Effector memory CD8-positive, alpha-beta T cell (primary cell): ENCODE measurements at places on chromosomes 5 and 9.

DNA sequence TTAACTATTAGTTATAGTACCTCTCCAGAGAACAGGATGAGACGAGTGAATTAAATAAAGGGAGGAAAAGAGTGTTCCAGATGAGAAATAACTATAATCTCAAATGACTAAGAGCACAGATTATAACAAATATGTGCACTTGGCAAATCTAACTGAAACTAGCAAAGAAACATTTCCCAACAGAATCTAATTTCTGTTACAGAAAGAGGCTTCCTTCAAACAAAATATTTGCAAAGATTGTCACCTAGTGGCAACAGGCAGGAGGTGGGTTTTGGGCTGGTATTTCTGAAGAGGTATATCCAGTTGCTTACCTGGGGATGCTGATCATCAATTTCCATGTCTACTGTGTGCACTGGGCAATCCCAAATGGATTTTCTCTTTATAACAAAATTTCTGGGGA lies 5.6 kb upstream of the SPDL1 start:
- peaks cover 44% of the 10 kb centered on the region for H3K27me3 ChIP-seq
- peaks cover 2% of the 10 kb centered on the region for H3K4me1 ChIP-seq
- H3K4me3 ChIP-seq, result no peak overlapping the region
- no peak for DNase-seq
- no peak overlapping the region for H3K27ac ChIP-seq
- peaks cover 7% of the 10 kb centered on the region for H3K36me3 ChIP-seq

GRCh38 chr9:112084907-112085306 lies 90.2 kb downstream of the SUSD1 start:
- no peak overlapping the region for H3K27ac ChIP-seq
- H3K4me3 ChIP-seq, result no peak overlapping the region
- no peaks in the 10 kb centered on the region for H3K4me1 ChIP-seq
- no peak for DNase-seq
- H3K27me3 ChIP-seq, result no peaks in the 10 kb centered on the region
- H3K36me3 ChIP-seq, result peaks cover 13% of the 10 kb centered on the region

DNA sequence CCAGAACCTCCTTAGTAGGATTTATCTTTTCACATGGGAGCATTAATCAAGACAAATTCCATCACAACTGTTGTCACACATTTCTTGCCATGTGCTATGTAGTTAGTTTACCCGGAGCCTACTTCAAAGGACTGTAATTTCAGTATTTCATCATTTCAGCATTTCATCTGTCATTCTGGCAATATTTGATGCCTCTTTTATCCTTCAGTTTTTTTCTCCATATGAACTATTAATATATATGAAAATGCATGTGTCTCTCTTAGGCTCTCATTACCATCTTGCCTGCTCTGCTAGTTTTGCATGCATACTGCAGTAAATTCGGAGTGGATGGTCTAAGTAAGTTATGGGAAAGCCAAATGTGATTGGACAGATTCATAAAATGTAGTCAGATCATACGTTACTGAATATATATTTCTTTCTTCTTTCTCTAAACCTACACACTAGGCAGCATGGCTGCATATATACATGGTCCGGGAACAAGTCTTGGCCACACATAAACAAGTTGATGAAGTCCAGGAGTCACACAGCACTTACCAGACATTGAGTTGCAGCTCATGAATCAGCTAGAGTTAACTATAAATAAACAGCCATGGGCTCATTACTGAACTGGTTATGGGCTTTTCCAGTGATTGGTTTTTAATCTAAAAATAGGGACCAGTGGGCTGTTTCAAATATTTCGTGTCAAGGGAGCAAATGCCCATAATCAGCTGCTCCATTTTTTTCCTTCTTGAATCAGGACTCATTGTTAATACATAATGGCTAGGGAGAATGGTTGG lies 46.6 kb downstream of the SPATA31D1 start:
- no peak for DNase-seq
- H3K27ac ChIP-seq, result no peak overlapping the region
- H3K4me3 ChIP-seq, result no peak overlapping the region
- no peaks in the 10 kb centered on the region for H3K4me1 ChIP-seq

GRCh38 chr5:65100911-65101631 lies 332.3 kb downstream of the CWC27 start:
- no peaks in the 10 kb centered on the region for H3K27me3 ChIP-seq
- peak overlapping the region; percentile 44 for H3K27ac ChIP-seq
- peaks cover 12% of the 10 kb centered on the region for H3K36me3 ChIP-seq
- peaks cover 27% of the 10 kb centered on the region for H3K4me1 ChIP-seq
- DNase-seq, result no peak
- H3K4me3 ChIP-seq, result no peak overlapping the region

- H3K27ac ChIP-seq, result no peak overlapping the region
- no peak for DNase-seq
- H3K4me1 ChIP-seq, result peaks cover under 1% of the 10 kb centered on the region
- peaks cover 8% of the 10 kb centered on the region for H3K27me3 ChIP-seq
- H3K4me3 ChIP-seq, result no peak overlapping the region
Observed at GRCh38 chr5:112554101-112554977, 135.3 kb upstream of the EPB41L4A start.

GRCh38 chr9:122463828-122464632 lies 13.7 kb downstream of the OR1J1 start:
- peaks cover 56% of the 10 kb centered on the region for H3K27me3 ChIP-seq
- peak; percentile 5 for DNase-seq
- H3K4me1 ChIP-seq, result peaks cover 3% of the 10 kb centered on the region
- peak overlapping the region; percentile 84 for H3K4me3 ChIP-seq

DNA sequence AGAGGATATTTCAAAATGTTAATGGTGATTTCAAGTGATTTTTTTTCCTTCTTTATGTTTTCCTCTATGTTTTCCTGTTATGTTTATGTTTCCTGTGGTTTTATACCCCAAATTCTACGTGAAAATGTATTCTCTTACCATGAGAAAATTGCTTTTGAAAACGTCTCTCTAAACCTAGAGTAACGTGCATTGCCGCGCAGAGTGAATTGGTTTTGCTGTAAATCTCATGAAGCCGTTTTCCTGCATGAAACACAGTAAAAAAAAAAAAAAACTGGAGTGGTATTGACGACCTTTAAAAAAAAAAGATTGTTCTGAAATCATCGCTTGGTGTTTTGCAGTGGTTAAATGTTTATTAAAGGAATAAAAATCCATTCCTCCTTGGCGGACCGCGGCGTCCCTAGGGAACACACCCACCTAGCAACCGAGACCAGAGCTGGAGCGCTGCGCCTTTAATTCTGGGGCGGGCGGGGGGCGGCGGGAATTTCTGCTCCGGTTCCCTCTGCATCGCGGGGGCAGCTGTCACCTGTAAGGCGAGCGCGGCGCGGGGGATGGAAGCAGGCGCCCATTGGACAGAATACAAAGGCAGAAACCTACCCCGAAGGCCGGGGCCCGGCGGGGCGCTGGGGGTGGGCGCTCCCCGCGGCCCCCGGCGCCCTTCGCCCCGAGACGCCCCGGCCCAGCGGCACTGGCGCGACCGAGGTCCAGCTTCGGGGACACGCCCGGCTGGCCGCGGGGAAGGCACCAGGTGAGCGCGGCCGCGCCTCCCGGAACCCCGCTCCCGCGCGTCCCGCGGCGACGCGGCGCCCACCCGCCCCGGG lies at the start of gene SOWAHA:
SOWAHA (plus strand) TSS at position 522 of the 818 bp plus-strand sequence. CDS start 320 bp downstream, outside the sequence.
- H3K4me3 ChIP-seq, result peak within 1 kb of the TSS; percentile 76
- peaks cover 8% of the 10 kb centered on the region for H3K4me1 ChIP-seq
- no peak within 1 kb of the TSS for H3K27ac ChIP-seq
- DNase-seq, result no peak
- peaks cover 43% of the 10 kb centered on the region for H3K27me3 ChIP-seq

GRCh38 chr5:154320224-154321089 lies 125.3 kb upstream of the SAP30L start:
- no peak overlapping the region for H3K4me3 ChIP-seq
- no peak for DNase-seq
- H3K27me3 ChIP-seq, result no peaks in the 10 kb centered on the region

- H3K4me1 ChIP-seq, result no peaks in the 10 kb centered on the region
- no peak overlapping the region for H3K4me3 ChIP-seq
- DNase-seq, result no peak
- no peak overlapping the region for H3K27ac ChIP-seq
Observed at GRCh38 chr5:180848878-180849277, 12.2 kb downstream of the ZFP62 start.

DNA sequence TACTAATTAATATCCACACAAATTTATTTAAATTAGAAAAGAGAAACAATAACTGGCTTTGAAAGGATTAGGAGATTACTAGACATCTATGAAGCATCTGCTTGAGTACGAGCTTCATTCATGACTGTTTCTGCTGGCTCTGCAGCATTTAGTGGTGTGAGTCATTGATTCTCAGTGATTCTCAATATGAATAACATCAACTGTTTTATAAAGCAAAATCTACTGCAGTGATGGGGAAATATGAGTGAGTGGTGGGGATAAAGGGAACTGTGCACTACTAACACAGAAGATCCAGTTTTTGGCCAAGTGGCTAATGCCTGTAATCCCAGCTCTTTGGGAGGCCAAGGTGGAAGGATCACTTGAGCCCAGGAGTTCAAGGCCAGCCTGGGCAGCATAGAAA lies 8.4 kb downstream of the FNBP1 start:
- no peak for DNase-seq
- H3K27me3 ChIP-seq, result no peaks in the 10 kb centered on the region
- H3K4me1 ChIP-seq, result peaks cover 84% of the 10 kb centered on the region
- H3K27ac ChIP-seq, result peak overlapping the region; percentile 99
- H3K36me3 ChIP-seq, result peaks cover 95% of the 10 kb centered on the region
- H3K4me3 ChIP-seq, result peak overlapping the region; percentile 100

DNA sequence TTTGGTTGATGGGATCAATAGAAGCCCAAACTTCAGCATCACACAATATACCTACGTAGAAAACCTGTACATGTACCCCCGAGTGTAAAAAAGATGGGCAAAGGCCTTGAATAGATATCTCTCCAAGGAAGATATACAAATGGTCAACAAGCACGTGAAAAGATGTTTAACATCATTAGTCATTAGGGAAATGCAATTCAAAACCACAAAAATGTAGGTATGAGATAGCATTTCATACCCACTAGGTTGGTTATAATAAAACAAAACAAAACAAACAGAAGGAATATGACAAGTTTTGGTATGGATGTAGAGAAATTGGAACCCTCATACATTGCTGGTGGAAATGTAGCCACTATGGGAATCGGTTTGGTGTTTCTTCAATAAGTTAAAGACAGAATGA lies 33.1 kb upstream of the PPARGC1B start:
- peaks cover 50% of the 10 kb centered on the region for H3K27me3 ChIP-seq
- no peaks in the 10 kb centered on the region for H3K4me1 ChIP-seq
- no peak overlapping the region for H3K27ac ChIP-seq
